ENCODE measurements at places on chromosomes 1 and 21.

DNA sequence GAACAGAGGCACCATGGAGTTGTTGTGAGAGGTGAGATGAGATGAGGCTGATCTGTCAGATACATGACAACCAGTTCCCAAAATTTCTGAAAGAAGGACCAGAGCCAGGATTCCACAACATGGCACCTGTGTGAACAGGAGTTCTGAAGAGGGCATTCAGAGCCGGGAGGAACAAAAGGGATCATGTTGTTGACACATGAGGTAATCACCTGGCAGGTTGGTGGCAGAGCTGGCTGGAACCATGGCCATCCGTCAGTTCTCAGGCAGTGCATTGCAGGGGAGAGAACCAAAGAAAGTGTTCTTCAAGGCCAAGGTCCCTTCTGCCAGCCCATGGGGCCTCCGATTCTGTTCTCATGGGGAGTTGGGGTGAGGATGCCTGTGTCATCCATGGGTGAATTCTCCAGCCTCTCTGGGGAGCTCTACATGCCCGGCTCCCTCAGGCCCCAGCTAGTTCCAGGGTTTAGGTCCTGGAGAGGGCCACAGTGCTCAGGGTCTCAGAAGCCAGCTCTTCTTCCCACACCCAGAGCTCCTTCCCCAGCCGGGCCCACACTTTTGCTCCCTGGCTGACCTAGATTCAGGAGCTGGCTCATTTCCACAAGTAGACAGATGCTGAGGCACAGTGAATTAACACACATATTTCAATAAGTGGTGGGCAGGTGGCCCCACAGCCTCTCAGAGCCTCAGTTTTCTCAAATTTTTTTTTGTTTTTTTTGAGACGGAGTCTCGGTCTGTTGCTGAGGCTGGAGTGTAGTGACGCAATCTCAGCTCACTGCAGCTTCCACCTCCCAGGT is 49.1 kb upstream of the CTPS1 start:
- DNase-seq = no peak

DNA sequence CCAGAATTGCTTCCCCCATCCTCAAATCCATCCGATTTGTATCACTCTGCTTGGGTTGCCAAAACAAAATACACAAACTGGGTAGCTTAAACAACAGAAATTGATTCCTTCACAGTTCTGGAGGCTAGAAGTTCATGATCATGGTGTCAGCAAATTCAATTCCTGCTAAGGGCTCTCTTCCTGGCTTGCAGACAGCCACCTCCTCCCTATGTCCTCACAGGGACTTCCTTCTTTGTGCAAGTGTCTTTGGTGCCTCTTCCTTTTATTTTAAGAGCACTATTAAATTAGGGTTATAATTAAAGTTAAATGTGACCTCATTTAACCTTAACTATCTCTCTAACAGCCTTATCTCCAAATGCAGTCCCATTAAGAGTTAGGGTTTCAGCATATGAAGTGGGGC is 112.8 kb downstream of the PLPP3 start:
- no peak for DNase-seq

DNA sequence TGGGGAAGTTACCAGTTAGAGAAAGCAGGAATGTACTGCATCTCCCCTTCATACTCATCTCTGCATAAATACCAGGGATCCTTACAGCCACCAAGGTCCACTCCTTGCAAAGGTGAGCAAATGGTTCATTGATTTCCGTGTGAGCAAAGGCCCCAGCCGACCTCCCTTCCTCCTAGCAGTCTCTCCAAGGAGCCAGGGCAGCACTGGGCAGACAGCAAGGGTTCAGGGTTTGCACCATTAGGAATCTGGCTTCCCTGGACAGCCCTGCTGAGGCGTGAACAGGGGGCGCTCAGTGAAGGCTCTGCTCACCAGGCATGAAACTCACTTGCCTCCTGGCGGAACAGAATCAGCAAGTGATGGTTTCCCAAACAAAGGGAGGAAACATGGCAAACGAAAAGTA is 65.7 kb downstream of the MRPL37 start:
- no peak for DNase-seq

DNA sequence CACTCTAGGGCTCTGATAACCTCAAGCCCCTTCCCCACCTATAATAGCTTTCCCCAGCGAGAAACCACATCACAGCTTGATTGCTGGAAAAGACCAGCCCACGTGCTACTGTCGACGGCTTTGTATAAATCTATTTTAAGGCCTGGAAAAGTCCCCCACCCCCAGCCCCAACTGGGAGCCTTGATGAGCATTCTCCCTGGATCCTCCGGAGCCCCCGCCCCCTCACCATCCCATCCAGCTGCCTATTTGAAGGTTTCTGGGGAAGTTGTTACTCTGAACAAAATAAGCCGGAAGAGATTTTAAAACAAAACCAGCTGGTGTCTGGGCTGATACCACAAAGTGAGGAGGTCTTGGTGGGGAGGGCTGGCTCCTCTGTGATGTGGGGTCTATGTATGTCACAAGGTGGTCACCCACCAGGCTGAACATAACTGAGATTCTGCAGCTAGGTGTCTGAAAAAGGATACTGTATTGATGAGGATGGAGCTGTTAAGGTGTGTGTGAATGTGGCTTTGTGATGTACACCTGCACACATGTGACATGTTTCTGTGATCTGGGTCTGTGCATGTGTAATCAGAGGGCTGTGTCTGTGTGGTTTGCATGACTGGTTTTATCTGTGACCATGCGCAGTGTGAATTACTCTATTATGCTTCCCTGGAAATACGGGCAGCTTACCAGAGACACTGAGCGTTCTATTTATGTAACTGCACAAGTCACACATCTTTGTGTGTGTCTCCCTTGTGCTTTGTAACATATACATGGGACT is 25.0 kb downstream of the RIMS3 start:
- DNase-seq = no peak

DNA sequence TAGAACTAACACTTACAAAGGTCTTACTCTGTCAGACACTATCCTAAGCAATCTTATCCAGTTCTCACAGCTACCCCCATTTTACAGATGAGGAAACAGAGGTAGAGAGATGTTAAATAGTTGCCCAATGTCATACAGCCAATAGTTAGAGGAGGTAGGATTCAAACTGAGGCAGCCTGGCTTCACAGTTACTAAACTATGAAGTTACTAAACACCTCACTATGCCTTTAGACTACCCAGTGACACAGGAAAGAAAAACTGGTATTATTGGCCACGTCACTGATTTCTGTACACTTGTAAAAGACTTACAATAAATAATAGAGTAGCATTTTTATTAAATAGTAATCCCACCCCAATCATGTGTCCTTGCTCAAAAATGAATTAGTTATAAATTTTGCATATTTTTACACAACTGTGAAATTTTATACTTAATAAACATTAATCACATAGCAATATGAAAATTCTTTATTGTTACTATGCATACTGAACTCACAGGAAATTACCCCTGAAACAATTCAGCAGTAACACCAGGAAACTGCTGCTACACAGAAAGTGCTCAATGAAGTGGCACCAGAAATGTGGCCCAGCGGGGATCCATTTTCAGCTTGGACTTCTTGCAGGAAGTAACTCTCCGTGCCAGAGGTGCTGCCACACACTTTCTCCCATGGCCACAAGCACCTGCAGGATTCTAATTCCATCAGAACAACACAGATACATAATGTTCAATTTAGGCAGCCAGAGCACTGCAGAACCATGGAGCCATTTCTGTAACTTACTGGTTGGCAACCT is 69.4 kb downstream of the VAV3 start:
- no peak for DNase-seq

GRCh38 chr1:225652729-225653462 is at the start of gene ENAH:
TSS of gene ENAH (minus strand) at chr1:225653123. CDS start at chr1:225652690, 433 bp downstream.
- peak; percentile 97 for DNase-seq

- peak; percentile 75 for DNase-seq
Measured at GRCh38 chr1:100164216-100164615, 13.8 kb downstream of the LRRC39 start.

DNA sequence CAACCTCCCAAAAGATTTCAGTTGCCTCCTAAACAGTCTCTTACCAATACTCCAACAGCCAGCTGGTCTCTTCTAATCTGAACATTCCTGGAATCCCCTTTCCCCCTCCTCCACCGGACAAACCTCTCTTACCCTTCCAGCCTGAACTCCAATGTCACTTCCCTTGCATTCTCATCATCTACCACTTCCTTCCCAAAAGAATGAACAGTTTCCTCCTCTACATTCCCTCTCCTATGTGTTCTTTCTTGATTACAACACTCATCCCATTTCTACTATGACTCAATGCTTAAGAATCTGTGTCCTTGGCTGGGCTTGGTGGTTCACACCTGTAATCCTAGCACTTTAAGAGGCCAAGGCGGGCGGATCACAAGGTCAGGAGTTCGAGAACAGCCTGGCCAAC is 417.1 kb downstream of the SETD4 start:
- peak; percentile 37 for DNase-seq

- no peak for DNase-seq
Measured at GRCh38 chr1:31675161-31675560, 28.7 kb downstream of the COL16A1 start.

- DNase-seq = no peak
Measured at GRCh38 chr1:96048572-96049212, 672.9 kb upstream of the PTBP2 start.

DNA sequence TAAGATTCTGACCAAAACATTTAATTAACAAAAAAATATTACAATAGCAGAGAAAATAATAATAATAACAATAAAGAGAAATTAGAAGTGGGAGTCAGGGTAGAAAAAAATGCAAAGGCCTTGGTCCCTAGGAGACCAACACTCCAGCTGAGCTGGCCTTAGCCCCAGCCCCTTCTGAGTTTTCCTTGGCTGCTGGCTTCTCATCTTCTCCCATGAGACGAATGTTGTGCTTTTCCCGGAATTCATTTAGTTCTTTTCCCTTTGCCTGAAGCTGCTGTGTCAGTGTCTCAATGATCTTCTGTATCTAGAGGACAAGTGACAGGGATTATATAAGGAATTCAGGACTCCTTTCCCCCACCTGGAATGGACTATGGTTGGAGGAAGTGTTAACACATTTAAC is 2.4 kb downstream of the KLHDC9 start:
- DNase-seq = no peak

DNA sequence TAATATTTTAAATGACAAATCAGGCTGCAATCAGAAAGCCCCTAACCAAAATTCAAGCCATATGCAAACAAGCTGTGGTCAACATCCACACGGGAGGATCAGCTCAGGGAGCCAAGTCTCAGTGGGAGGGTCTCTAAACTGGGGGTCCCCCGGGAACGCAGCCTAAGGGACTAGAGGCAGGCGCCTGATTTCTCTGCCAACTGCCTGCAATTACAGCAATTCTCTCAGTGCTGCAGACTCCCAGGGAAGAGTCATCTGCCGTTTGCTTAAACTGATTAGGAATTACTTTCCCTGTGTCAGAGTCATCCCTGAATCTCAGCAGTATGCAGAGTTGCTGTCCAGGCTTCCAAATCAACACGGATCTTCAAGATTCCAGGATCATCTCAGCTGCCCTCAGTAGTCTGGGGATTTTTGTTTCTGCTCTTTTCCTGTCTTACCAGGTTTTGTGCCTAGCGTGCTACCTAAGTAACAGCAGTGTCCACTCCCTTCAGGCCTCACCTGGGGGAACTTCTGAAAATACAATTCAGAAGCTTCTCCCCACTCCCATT is 247.8 kb downstream of the RRAGC start:
- DNase-seq = no peak

- no peak for DNase-seq
Measured at GRCh38 chr1:30886710-30887428, 21.7 kb downstream of the SDC3 start.

DNA sequence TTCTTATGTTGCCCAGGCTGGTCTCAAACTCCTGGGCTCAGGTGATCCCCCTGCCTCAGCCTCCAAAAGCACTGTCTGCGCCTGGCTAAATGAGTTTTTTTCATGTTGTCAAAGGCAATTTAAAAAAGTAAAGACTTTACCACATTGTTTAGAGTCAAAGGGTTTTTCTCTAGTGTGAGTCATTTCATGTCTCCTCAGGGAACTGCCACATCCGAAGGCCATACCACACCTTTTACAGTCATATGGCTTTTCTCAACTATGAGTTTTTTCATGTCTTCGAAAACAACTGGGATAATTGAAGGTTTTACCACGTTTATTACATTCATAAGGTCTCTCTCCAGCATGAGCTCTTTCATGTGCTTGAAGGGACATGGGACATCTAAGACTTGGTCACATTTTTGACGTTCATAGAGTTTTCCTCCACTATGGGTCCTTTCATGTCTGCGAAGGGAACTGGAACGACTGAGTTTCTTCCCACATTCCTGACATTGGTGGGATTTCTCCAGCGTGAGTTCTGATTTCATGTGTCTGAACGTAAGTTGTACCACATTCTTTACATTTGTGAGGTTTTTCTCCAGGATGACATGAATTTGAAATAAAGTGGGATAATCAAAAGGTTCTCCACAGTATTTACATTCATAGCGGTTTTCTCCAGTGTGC is 65.6 kb downstream of the UCHL5 start:
- DNase-seq = no peak

DNA sequence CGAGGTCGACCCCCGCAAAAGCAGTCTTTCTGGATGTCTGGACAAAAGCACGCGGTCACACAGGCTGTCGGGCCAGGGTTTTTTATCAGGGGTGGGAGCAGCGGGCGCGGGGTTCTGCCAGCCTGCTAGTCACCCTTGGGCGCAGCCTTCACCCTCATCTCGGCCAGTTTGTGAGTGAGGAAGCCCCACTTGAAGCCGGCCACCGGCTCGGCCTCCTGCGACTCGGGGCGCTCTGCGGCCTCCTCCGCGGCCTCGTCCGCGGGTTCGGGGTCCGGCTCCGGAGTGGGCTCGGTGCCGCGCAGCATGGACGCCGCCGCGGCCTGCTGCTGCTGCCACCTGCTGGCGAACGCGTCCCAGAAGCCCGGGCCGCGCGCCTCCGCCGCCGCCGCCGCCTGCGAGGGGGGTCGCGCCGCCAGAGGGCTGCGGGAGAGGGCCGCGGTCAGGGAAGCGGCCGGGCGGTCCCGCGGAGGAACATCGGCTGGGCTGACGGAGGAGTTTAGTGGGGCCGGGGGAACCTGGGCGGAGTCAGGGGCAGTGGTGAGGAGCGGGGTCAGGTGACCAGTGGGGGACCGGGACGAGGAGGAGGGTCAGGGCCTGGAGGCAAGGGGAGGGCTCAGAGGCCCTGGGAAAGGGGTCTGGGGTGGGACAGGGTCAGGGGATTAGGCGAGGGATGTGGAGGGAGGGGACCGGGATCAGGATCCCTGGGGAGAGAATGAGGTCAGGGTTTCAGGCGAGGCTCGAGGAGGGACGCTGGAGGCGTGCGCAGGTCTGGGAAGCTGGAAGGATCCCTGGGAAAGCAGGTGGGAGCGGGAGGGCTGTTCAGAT is 4.5 kb downstream of the C1orf232 start:
- DNase-seq = peak; percentile 88

DNA sequence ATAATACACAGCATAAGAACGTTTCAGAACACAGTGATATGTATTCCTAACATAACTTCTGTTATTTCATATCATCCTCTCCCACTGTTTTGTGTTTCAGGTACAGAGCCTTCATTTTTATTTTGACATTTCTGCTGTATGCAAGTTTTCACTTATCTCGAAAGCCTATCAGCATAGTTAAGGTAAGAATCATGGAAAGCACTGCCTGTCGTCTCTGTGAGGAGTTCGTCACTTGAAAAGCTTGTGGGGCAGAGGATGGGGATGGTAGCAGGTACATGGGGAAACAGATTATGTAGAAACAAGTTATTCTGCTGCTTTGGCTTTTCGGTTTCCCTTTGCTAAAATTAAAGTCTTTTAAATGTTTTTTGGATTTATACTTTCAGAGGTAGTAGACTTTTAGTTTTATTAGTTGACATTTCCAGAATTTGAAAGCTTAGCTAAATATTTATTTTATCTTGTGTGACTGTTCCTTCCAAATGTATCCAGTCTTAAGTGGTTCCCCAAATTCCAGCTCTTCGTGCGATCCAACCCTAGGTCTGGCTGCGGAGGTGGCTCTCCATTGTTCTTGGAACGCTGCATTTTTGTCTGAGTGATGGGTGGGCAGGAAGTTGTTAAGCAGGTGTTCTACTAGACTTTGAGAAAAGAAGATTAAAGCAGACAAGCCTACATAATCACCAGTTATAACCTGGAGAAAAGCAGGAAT is 12.2 kb downstream of the SLC37A1 start:
- no peak for DNase-seq

Measured in GM03348 (cell line).